HT-29 (cell line): ENCODE measurements at places on chromosomes 1 and 21. TPM values are rescaled to one million over a fixed set of nuclear protein-coding genes. Genes with fewer than 3 reads are reported as not detected.
A peak's percentile ranks its signal among the peaks of the same experiment; 100 is the strongest.

The DMRTA2 gene
- not detected in 2 replicates for total RNA-seq

The C1orf141 gene
- total RNA-seq = not detected in 2 replicates

GRCh38 chr1:214362188-214362882 is 81.4 kb downstream of the SMYD2 start:
- DNase-seq = no peak

GRCh38 chr1:221344693-221345092 is 397.2 kb downstream of the DUSP10 start:
- DNase-seq = no peak

GRCh38 chr1:68542586-68542985 is 45.7 kb upstream of the DEPDC1 start:
- DNase-seq = peak; percentile 2
